ENCODE measurements at places on chromosomes 3 and 15. TPM values are rescaled to one million over a fixed set of nuclear protein-coding genes. Genes with fewer than 3 reads are reported as not detected.

Gene MLF1
- polyA plus RNA-seq, result 1.4 TPM

- no peak for DNase-seq
Observed at GRCh38 chr3:45055411-45056143, 29.5 kb downstream of the CLEC3B start.

DNA sequence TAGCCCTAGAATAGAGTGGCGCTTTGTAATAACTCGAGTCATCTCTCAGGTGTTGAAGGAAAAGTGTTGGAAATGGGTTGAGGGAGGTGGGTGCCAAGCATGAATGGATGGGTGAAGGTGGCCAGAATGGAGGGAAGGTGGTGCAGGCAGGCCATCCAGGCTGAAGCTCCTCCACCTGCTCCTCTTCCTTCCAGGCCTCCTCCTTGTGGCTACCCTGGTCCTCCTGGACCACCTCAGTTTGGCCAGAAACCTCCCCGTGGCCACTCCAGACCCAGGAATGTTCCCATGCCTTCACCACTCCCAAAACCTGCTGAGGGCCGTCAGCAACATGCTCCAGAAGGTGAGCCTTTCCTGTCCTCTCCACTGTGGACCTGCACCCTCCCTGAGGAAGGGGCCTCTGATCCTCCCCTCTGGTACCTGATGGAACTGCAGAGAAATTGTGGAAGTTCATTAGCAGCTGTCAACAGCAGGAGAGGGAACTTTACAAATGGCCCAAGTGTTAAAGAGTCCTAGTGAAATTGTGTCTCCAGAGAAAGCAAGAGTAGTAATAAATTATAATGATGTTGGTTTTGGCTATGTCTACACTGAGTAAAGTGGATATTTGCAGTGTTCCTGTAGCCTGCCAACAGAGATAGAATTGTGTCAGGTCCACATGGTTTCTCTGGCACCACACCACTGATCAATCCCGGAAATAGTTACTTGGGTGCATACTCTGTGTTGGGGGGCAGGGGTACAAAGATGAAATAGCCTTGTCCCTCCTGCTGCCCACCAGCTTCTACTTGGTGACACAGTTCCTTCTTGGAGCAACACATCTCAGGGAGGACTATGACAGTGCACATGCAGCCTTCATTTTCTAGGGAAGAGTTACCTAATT lies 1.6 kb downstream of the IL12A start:
- DNase-seq, result no peak

Gene CLDN16
- polyA plus RNA-seq, result not detected

GRCh38 chr3:72449551-72449950 lies 398.7 kb downstream of the SHQ1 start:
- DNase-seq, result no peak

DNA sequence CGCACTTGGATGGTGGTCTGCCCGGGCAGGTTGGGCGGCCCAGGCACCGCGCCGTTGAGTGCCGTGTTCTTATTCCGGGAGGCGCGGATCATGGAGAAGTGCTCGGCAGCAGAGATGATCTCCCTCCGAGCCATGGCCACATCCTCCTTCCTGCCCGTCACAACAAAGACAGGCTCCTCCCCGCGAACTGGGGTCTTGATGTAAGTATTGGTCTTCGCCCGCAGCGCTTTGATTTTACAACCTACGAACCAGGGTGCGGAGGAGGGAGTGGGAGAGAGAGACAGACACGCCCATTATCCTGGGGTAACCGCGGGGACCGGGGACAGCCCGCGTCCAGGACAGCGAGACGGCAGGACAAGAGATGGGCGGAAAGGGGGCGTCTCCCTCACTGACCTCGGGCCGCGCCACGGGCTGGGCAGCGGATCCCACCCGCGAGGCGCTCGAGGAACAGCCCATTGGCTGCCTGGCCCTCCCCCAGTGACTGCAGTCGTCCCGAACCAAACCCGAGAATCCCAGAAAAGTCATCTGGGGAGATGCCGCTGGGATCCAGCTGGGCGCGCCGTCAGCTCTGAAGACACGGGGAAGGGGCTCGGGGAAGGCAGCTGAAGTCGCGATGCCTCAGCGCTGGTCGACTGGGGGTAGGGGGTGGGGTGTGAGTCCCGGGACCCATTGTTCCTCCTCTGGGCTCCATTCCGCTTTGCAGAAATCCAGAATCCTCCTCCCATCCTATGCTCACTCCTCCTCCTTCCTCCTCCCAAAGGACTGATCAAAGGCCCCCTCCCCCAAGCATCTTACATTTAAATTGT lies 1.2 kb downstream of the MEX3B start:
- DNase-seq, result no peak

Gene WDR72
- not detected for polyA plus RNA-seq

Gene ITIH1
- not detected for polyA plus RNA-seq

- peak; percentile 35 for DNase-seq
Observed at GRCh38 chr3:47227678-47228077, 54.9 kb downstream of the KIF9 start.

DNA sequence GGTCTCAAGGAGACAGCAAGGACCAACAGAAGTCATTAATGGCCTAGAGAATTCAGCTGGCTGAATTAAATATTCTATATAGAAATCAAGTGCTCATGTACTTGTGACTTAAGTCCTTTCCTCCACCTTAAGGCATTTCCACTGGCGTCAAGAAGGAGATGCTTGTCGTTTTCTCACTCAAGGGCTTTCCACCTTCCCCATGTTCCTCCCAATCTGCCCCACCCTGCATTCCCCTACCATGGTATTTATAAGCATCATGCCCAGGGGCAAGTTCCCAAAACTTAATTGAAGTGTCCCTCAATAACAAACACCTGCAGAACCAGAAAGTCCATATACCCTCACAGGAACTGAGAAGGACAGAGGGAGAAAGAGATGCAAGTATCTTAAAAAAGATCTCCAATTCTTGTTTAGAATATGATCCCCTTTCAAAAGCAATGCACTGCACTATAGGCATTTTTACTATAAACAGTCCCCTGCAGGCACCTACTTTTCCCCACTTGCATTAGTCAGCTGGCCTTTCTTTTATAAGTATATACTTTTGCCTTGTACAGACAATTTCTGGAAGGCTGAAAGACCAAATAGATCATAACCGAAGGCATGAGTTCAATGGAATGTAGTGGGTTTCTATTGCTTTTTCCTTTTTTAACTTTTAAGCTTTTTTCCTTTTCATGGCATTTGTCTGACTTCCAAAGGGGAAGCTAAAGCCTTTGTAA lies 29.6 kb downstream of the TMEM39A start:
- DNase-seq, result no peak

DNA sequence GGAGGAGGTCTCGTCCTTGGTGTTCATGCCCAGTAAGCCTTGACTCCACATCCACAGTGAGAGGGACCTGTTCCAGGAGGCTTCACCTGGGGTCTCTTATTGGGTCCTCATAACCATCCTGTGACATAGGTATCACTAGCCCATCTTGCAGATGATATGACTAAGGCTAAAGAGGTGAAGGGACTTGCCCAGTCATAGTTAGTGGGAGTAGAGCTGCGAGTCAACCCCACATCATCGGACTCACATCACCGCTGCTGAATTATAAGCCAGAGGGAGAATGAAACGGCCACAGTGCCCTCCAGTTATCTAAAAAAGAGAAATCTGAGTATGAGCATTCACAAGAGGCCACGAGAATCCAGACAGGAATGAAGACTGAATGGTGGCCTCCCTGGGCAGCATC lies 66.0 kb downstream of the MESD start:
- no peak for DNase-seq

DNA sequence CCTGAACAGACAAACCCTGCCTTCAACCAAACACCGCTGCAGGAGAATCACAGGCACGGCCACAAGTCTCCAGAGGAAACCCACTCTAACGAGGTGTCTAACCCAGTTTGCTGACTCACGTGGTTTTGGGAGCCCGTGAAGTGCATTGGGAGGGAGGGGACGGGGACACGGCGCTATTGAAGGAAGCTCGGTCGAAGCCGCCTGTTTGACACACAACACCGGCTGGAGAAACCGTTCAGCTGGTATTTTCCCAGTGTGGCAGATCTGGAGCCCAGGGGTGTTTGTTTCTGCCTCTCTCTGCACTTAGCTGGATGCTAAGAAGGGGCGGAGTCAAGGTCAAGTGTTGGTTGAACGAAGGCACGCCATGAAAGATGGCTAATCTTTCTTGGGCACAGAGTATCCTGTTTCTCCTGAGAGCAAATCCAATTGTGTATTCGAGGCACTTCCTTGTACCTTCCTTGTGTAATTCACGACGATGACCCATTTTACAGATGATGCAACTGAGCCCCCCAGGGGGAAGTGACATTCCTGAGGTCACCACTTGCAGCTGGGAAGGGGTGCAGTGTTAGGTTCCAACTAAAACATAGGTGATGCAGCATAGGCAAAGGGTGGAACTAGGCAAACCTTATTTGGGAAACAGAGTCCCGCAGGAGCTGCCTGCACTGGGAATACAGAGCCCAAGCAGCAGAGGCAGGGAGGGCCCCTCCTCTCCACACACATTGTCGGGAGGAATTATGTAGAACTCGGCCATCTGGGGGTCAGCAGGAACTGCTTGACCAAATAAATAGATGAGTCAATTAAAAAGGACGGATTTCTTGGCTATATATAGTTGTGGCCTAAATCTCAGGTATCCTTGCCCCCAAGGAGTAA lies 22.5 kb downstream of the SLC6A6 start:
- no peak for DNase-seq

DNA sequence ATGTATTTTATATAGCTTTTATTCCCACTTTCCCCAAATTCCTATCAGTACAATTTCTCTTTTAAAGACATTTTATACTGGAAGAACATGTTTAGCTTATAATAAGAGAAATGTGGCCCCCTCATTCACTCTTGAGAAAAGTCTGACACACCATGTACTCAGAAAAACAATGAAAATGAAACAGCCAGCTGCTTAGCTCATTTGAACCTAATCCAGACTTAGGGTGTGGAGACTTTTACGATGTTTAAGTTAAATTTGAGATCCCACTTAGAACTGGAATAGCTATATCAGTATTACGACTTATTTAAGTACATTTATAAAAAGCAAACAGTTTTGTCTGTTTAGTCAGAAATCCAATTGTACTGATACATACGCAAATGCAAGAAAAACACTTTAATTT lies 252.3 kb upstream of the ARRDC4 start:
- no peak for DNase-seq

Gene ALDH1L1
- polyA plus RNA-seq, result not detected

DNA sequence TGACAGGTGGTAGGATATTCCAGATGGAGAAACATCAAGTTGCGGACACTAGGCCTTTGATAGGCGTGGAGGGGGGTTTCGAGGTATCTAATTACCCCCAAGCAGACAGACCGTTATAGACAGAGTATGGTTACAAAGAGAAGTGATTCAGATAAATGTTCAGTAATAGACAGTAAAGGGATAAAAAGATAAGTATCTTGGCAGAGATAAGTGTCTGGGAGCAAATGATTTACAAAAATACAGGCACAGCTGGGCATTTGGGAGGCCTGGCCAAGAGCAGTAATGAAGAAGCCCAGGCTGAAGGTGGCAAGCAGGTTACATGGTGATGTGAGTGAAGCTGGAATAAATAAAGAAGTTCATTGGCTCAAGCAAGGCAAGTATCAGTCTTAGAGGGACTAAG lies 659 bp upstream of the MYH15 start:
- no peak for DNase-seq

GRCh38 chr3:159534496-159534895 lies 454.1 kb upstream of the IL12A start:
- DNase-seq, result no peak

- no peak for DNase-seq
Observed at GRCh38 chr15:32872621-32873283, 154.9 kb downstream of the GREM1 start.

GRCh38 chr3:28244491-28244890 lies 3.1 kb downstream of the CMC1 start:
- DNase-seq, result no peak

DNA sequence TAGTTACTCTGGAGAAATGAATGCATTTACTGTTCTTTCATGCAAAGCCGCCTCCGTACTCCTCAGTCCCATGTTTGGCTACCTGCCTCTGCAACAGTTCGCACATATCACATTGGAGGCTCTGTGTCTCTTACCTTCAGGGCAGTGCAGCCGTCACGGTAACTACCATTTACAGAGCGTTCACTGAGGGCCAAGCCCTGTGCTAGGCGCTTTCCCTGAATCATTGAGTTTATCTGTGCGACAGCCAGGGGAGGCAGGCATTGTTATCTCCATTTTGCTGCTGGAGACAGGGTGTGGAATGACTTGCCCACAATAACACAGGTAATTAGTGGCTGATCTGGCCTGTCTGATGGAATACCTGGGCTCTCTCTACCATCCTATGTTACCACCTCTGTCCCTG lies 115.0 kb downstream of the THSD4 start:
- no peak for DNase-seq

DNA sequence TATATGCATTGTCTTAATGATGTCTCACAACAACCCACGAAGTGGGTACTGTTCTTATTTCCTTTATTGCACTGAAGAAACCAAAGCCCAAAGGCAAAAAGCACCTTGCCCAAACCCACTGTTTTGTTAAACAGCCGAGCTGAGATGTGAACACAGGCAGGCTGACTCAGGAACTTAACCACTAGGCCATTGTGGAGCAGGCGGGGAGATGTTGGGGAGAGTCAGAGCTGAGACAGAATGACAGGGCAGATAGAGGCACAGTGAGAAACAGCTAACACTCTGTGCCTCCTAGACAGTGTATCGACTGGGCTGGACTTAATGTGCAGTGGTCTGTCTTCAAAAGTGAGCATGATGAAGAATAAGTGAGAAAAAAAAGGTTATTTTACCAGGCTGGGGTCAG lies 56.5 kb downstream of the RPLP1 start:
- DNase-seq, result no peak

DNA sequence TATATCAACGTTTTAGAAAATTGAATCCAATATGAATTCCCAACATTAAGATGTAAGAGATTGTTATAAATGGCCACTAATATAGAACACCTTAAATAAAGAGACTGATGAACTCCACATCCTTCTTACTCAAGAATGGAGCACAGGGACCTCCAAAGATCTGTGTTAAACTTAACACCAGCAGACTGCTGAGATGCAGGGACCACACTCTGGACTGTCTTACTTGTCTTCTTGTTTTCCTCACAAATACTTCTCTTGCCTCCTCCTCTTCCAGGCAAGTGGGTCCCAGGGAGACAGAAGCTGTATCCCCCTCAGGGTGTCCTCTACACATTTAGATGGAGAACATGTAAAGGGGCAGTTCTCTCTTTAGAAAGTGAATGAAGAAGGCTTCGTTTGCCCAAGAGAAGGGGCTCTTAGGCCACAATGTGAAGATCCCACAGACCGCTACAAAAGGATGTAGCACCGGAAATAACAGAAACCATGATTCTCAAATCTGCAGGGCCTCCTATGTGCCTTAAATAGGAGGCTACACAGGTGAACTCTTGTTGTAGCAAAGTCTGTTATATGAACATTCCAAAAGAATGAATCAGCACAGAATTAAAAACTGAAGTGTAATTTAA lies 52.2 kb downstream of the SATB1 start:
- no peak for DNase-seq

DNA sequence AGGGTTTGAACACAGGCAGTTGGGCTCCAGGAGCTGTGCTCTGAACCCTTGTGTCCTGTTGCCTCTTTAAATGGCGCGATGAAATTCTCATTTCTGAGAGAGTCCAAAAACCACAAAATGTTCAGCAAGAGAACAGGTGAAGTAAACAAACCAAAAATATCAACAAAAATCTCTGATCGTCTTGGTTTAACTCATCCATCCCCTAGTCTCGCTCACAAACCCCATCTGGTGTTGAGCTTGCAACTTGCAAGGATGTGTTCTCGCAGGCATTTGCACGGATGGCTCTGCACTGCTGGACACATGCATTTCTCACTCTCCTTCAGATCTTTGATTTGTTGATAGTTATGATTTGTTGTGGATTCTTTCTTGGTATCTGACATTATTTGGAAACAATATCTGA lies 31.1 kb downstream of the FAH start:
- no peak for DNase-seq

Gene SPTSSB
- not detected for polyA plus RNA-seq

Gene CCDC39
- not detected for polyA plus RNA-seq

Data from naive B cell (primary cell).